Natural killer cell treated with Interleukin-12 subunit alpha and Interleukin-12 subunit beta and Interleukin-15 and Interleukin-18, amount 100 ng/mL, for 72 hours (primary cell): ENCODE measurements at places on chromosomes 11 and 22. TPM values are rescaled to one million over a fixed set of nuclear protein-coding genes. Genes with fewer than 3 reads are reported as not detected.

- no peak overlapping the region for H3K4me3 ChIP-seq
- H3K27ac ChIP-seq = no peak overlapping the region
- no peaks in the 10 kb centered on the region for H3K36me3 ChIP-seq
Observed at GRCh38 chr11:13596611-13597326, 71.7 kb upstream of the FAR1 start.

DNA sequence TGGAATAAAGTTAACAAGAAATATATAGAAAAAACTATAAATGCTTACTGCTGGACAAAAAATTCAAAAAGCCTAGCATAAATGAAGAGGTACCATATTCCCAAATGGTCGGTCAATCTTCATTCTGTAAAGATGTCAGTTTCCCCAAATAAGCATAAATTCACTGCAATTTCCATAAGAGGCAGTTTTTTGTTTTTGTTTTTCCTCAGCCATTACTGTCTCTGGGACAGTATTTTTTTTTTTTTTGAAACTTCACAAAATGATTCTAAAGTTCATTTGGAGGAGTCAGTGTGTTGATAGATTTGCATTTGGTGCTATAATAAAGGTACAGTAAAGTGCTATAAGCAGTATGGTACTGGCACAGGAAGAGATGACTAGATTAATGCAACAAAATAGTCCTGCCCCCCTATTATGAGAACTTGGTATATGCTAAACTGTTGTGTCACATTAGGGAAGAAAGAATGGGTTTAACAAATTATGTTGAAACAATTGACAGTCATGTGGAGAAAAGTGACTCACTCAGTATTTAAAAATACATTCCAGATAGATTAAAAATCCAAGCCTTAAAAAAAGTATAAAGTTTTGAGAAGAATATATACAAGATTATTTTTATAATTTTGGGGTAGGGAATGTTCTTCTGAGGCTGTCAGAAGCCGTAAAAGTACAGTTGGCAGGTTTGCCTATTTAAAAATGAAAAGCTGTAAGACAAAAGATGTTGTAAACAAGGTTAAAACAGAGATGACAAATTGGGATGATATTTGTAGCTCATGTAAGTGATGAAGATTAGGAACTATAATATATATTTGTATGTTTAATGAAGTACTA is 2.6 kb upstream of the FTH1 start:
- no peak for DNase-seq
- H3K4me1 ChIP-seq = peaks cover 58% of the 10 kb centered on the region
- peaks cover 16% of the 10 kb centered on the region for H3K36me3 ChIP-seq
- peak overlapping the region; percentile 89 for H3K4me3 ChIP-seq

Gene ZNF280B
- 4.1 TPM for total RNA-seq

Gene OR51B4
- not detected for total RNA-seq

DNA sequence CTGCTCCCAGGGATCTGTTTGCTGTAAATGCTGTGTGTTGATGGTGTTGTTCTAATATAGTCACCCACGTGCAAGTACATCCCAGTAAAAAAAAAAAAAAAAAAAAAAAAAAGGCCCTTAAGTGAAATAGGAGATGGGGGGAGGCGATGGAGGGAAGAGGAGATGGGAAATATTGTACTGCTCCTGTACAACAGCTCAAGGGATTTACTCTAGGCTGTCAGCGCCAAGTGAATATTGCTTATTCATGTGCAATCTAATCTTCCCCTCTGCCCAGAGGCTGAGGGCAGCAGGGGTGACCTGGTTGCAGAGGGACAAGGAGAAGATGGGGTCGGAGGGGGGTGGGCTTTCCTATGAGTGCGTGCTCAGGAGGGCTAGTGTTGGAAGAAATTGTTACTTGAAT is 206.2 kb upstream of the CADM1 start:
- no peak overlapping the region for H3K27ac ChIP-seq
- no peak overlapping the region for H3K4me3 ChIP-seq
- no peaks in the 10 kb centered on the region for H3K36me3 ChIP-seq
- peaks cover 20% of the 10 kb centered on the region for H3K27me3 ChIP-seq
- no peaks in the 10 kb centered on the region for H3K4me1 ChIP-seq

- H3K27ac ChIP-seq = no peak overlapping the region
- no peak overlapping the region for H3K4me3 ChIP-seq
- peaks cover 16% of the 10 kb centered on the region for H3K27me3 ChIP-seq
- H3K4me1 ChIP-seq = no peaks in the 10 kb centered on the region
- H3K36me3 ChIP-seq = no peaks in the 10 kb centered on the region
Observed at GRCh38 chr22:32661296-32661695, 140.2 kb upstream of the TIMP3 start.

DNA sequence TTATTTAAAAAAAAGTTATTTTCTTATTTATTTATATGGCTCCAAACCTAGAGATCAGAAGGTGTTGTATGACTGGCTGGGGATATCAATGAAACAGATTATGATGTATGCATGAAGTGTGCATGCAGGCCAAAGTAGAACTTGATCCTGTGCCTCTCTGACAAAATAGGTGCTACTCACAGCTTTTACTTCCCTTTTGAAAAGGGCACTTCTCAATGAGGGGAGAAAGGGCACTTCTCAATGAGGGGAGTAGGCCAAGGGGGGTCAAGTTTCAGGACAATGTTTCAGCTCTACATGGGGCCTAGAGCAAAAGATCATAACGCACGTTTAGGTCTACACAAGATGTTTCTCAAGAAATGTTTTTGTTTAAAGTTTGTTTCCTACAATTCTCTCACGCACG is 397.5 kb downstream of the ETS1 start:
- H3K36me3 ChIP-seq = peaks cover 17% of the 10 kb centered on the region
- H3K4me3 ChIP-seq = peak overlapping the region; percentile 67
- H3K4me1 ChIP-seq = peaks cover 54% of the 10 kb centered on the region

DNA sequence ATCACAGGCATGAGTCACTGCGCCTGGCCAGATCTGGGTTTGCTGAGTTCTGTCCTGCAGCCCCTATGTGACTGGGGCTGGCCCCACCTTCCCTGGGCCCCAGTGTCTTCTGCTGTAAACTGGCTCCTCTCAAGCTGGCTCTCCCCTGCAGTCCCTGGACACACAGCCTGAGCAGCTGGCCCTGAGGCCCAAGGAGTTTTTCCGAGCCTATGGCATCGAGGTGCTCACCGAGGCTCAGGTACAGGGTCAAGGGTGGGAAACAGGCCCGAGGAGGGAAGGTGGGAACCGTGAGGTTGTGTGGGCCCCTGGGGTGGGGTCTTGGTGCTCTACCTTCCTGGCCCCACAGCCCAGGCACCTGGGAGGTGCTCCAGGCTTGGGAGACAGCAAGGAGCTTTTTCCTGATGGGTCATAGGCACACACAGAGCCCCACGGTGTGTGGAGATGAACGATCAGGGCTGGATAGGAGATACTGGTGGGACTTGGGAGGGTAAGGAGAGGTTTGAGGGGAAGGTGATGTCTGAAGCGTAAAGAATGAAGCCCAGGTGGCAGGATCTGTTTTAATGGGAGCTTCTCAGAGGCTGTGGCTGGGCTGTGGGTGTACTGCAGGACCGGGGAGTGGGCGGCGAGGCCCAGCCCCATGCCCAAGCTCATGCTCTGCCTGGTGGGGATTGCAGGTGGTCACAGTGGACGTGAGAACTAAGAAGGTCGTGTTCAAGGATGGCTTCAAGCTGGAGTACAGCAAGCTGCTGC is 6.4 kb upstream of the LZTR1 start:
- no peak for DNase-seq
- H3K4me3 ChIP-seq = no peak overlapping the region
- no peaks in the 10 kb centered on the region for H3K36me3 ChIP-seq
- peaks cover 10% of the 10 kb centered on the region for H3K4me1 ChIP-seq
- no peaks in the 10 kb centered on the region for H3K27me3 ChIP-seq

GRCh38 chr11:32706985-32707741 is 87.3 kb downstream of the CCDC73 start:
- H3K4me3 ChIP-seq = no peak overlapping the region
- DNase-seq = no peak
- no peak overlapping the region for H3K27ac ChIP-seq
- H3K27me3 ChIP-seq = peaks cover 8% of the 10 kb centered on the region
- no peaks in the 10 kb centered on the region for H3K4me1 ChIP-seq

- H3K27ac ChIP-seq = no peak overlapping the region
- no peak for DNase-seq
- H3K4me1 ChIP-seq = peaks cover 5% of the 10 kb centered on the region
- H3K27me3 ChIP-seq = peaks cover 41% of the 10 kb centered on the region
- no peaks in the 10 kb centered on the region for H3K36me3 ChIP-seq
- H3K4me3 ChIP-seq = no peak overlapping the region
Observed at GRCh38 chr11:18144243-18144642, 11.9 kb downstream of the MRGPRX3 start.

Gene BARX2
- total RNA-seq = not detected

Gene SYTL2
- 74.8 TPM for total RNA-seq

Gene GRAP2
- total RNA-seq = 36.4 TPM

GRCh38 chr11:70713988-70714665 is 315.8 kb downstream of the CTTN start:
- H3K4me1 ChIP-seq = peaks cover 3% of the 10 kb centered on the region
- H3K4me3 ChIP-seq = no peak overlapping the region
- DNase-seq = no peak
- H3K27ac ChIP-seq = no peak overlapping the region
- H3K27me3 ChIP-seq = peaks cover 5% of the 10 kb centered on the region
- no peaks in the 10 kb centered on the region for H3K36me3 ChIP-seq

GRCh38 chr11:126716456-126717083 is 284.0 kb downstream of the KIRREL3 start:
- no peak overlapping the region for H3K4me3 ChIP-seq
- no peak overlapping the region for H3K27ac ChIP-seq
- no peaks in the 10 kb centered on the region for H3K4me1 ChIP-seq

GRCh38 chr11:76218449-76219178 is 12.3 kb upstream of the WNT11 start:
- no peaks in the 10 kb centered on the region for H3K4me1 ChIP-seq
- no peak for DNase-seq
- H3K36me3 ChIP-seq = no peaks in the 10 kb centered on the region
- no peak overlapping the region for H3K27ac ChIP-seq
- no peak overlapping the region for H3K4me3 ChIP-seq

GRCh38 chr11:120303004-120303637 is 22.0 kb upstream of the TLCD5 start:
- no peak overlapping the region for H3K27ac ChIP-seq
- H3K4me1 ChIP-seq = no peaks in the 10 kb centered on the region
- no peak overlapping the region for H3K4me3 ChIP-seq
- peaks cover 11% of the 10 kb centered on the region for H3K27me3 ChIP-seq

DNA sequence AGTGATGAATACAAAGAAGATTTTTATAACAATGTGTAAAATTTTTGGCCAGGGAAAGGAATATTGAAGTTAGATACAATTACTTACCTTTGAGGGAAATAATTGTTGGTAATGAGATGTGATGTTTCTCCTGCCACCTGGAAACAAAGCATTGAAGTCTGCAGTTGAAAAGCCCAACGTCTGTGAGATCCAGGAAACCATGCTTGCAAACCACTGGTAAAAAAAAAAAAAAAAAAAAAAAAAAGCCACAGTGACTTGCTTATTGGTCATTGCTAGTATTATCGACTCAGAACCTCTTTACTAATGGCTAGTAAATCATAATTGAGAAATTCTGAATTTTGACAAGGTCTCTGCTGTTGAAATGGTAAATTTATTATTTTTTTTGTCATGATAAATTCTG is 5.3 kb downstream of the BIRC3 start:
- peaks cover 48% of the 10 kb centered on the region for H3K4me1 ChIP-seq
- no peaks in the 10 kb centered on the region for H3K27me3 ChIP-seq
- DNase-seq = no peak

DNA sequence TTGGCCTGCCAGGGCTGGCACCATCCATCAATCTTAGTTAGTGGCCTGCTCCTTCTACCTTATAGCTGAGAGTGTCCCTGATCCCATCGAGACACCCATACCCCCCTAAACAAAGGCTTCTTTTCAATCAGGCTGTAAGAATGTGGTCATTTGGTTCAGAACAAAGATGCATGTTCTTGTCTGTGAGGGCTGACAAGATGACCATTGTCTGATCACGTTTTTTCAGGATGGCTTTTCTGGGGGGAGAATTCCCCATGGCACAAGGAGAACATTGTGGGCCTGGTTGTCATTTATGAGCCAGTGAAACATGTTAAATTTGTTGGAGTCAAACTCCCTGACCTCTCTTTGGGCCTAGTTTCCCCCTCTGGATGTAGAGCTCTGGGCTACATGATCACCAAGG is 160.4 kb downstream of the INSC start:
- no peaks in the 10 kb centered on the region for H3K36me3 ChIP-seq
- H3K27me3 ChIP-seq = peaks cover 10% of the 10 kb centered on the region
- no peaks in the 10 kb centered on the region for H3K4me1 ChIP-seq
- DNase-seq = no peak
- no peak overlapping the region for H3K27ac ChIP-seq

DNA sequence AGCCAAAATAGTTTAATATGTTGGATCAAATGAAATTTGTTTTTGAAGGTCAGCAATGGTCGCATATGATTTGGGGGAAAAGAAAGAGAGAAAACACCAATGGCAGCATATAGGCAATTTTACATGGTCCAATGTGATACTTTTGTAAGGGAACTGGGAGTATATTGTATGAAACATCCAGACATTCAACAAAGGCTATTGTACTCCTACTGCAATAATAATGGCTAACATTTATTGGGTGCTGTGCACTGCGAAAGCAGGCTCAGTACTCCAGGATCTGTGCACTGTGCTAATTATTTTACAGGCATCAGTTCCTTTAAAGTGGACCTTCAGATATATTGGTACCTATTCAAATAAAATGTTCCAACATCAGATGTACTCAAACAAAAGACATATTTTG is 5.9 kb upstream of the OR10V1 start:
- DNase-seq = no peak
- H3K4me1 ChIP-seq = no peaks in the 10 kb centered on the region
- H3K4me3 ChIP-seq = no peak overlapping the region
- no peaks in the 10 kb centered on the region for H3K36me3 ChIP-seq

- H3K36me3 ChIP-seq = peaks cover 5% of the 10 kb centered on the region
- H3K27me3 ChIP-seq = no peaks in the 10 kb centered on the region
- H3K4me1 ChIP-seq = no peaks in the 10 kb centered on the region
- no peak overlapping the region for H3K27ac ChIP-seq
- DNase-seq = no peak
Observed at GRCh38 chr22:33631777-33632176, 288.5 kb downstream of the LARGE1 start.

DNA sequence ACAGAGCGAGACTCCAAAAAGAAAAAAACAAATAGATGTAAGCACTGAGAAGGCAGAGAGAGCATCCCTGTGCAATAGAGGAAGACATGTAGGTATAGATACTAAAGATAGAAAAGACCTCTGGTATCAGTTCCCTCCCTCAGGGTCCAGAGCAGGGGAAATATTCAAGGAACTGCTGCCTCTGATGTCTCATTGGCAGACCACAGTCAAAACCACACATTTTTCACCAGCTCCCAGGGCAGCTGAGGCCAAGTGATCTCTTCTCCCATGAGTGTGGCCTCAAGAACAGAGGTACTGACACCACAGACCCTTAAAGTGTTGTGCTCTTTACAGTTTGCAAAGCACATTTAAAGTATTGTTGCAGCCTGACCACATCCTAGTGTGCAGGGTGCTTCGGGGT is 288.5 kb downstream of the NTM start:
- H3K27ac ChIP-seq = no peak overlapping the region
- H3K36me3 ChIP-seq = no peaks in the 10 kb centered on the region
- peaks cover 31% of the 10 kb centered on the region for H3K27me3 ChIP-seq
- DNase-seq = no peak

Gene TRIM66
- total RNA-seq = 27.7 TPM
